Cerebellar nuclear complex (tissue), 1 donor: ENCODE measurements at places on chromosomes 7 and 10.

DNA sequence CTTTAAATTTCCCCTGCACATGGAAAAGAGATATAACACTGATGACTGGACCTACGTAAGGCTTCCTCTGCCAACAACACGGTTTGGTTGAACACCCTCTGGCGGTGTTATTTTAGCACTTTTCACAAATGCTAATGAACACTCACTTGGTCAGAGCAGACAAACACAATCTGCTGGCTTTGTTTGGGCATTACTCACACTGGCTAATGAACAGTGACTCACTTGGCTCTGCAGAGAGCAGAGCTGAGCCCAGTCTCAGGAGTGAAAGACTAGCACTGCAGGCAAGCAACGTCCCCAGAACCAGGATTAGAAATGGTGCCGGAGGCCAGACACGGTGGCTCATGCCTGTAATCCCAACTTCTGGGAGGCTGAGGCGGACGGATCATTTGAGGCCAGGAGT lies 430.8 kb downstream of the PLXNA4 start:
- no peak for DNase-seq

- DNase-seq: no peak
Observed at GRCh38 chr10:74674927-74675326, 151.5 kb upstream of the KAT6B start.

DNA sequence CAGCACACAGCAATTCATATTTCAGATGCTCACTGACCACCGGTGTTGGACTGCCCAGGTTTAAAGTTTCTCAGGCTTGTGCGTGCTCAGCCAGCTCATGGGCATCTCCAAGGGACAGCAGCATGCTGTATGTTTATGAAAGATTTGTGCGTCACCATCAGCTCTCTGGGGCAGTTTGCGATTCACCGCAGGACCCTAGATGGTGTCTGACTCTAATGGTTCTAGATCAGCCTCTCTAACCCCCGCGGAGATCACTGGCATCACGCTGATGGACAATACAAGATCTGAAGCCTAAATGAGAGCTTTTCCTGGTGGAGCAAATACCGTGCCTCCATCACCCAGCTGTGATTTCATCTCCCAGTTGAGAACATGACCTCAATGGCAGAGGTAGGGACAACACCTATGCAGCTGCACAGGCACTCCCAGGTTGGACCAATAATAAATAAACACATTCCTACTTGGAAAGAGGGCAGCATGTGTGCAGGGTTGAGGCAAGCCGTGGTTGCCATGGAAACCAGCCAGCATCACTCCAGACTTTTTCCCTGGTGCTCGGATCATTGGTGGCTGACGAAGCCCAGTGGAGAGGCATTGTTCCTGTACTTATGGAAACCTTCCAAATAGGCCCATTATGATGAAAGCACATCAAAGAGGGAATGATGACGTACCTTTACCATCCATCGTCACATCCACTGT lies 253.6 kb downstream of the KCNMA1 start:
- DNase-seq: no peak

DNA sequence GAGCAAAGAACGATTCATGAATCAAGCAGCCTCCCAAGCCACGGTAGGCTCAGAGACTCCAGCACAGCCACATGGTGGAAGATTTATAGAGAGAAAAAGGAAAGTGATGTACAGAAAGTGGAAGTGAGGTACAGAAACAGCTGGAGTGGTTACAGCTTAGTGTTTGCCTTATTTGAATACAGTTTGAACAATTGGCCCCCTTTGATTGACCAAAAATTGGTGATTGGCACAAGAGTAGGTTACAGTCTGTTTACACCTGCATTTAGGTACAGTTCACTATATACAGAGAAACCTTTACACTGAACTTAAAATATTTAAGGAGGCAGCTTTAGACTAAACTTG lies 136.4 kb upstream of the ASAH2 start:
- DNase-seq: no peak

GRCh38 chr10:79405221-79405994 lies 40.0 kb downstream of the ZCCHC24 start:
- no peak for DNase-seq

DNA sequence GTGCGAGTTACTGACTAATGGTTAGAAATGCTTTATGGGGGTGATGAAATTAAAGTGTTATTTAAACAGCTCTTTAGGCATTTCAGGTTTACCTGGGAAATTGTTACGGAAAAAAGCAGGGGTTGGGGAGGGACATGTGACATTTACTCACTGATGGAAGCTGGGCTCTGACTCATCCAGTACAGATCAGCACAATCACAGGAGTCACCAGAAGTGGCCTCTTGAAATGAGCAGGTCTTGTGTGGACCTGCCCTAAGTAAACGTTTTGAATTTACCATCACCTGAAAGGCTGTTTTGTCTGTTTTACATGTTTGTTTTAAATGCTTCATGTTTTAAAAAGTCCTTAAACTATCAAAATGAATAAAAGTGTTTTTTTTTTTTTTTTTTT lies 2.3 kb downstream of the GLRX3 start:
- no peak for DNase-seq

DNA sequence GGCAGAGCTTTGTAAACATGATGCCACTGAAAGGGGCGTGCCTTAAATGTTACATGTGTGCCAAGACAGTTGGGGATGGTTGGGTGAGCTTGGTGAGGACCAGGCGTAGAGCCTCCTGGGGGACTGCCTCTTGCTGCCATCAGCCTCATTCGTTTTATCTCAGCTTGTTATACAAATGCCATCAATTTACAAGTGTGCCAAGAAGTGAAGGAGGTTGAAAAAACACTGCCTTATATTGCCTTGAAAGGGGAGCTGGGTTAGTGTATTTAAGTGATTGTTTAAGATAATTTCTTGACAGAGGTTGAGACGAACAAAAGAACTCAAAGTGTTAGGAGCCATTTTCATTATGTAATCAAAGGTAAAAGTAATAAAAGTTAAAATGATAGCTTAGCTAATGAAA lies 354.7 kb downstream of the PHTF2 start:
- no peak for DNase-seq

- DNase-seq: no peak
Observed at GRCh38 chr7:27399791-27400567, 157.4 kb downstream of the EVX1 start.

DNA sequence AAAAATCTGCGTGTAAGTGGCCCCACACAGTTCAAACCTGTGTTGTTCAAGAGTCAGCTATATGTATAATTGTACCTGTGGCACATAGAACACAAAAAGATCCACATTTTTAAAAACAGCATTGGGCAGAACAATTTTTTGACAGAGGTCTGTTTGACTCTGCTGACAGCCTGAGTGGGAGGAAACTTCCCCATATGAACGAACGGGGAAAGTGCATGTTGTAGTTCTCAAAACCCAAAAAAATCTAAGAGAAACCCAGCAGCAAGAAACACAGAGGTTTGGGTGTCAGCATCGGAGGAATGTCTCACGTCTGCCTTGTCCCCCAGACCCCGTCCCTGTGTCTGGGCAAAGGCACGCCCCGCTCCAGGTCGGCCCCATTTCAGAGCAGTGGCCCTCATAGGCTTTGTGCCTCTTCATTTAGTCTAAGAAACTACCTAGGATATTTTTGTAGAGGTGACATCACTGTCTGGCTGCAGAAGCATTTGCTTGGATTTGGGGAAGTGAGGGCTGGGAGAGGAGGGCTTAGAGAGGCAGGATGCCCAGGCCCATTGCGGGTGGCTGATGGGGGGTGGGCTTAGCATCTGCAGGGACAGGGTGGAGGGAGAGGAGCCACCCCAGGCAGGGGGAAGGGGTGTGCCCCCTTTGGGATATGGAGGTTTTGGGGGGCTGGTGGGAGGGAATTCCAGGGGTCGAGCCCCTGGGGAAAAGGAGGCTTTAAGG lies 11.0 kb downstream of the CUX1 start:
- no peak for DNase-seq

GRCh38 chr10:73926152-73926764 lies 15.3 kb downstream of the PLAU start:
- DNase-seq: no peak

- no peak for DNase-seq
Observed at GRCh38 chr7:132709971-132710567, 133.8 kb upstream of the PLXNA4 start.

- DNase-seq: no peak
Observed at GRCh38 chr10:103736044-103736443, 119.3 kb downstream of the SH3PXD2A start.

DNA sequence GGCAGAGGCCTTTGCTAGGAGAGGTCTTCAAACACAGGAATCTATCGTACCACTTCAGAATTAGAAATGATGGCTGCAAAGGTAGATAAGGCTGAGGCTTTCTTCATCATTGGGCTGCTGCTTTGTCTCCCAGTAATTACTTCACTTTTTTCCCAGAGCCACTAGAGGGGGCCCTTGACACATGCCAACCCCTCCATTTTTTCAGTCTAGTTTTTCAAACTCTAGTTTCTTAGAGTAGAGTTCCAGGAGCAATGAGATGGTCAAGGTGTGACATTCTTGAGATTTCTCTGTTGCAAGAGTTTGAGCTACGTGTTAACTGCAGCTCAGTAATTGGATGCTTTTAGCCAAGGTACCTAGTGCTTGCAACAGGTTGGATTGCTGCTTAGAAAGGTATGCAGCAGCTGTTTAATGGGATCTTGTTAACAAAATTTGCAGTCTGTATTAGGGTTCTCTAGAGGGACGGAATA lies 33.8 kb upstream of the RBM20 start:
- DNase-seq: peak; percentile 15

DNA sequence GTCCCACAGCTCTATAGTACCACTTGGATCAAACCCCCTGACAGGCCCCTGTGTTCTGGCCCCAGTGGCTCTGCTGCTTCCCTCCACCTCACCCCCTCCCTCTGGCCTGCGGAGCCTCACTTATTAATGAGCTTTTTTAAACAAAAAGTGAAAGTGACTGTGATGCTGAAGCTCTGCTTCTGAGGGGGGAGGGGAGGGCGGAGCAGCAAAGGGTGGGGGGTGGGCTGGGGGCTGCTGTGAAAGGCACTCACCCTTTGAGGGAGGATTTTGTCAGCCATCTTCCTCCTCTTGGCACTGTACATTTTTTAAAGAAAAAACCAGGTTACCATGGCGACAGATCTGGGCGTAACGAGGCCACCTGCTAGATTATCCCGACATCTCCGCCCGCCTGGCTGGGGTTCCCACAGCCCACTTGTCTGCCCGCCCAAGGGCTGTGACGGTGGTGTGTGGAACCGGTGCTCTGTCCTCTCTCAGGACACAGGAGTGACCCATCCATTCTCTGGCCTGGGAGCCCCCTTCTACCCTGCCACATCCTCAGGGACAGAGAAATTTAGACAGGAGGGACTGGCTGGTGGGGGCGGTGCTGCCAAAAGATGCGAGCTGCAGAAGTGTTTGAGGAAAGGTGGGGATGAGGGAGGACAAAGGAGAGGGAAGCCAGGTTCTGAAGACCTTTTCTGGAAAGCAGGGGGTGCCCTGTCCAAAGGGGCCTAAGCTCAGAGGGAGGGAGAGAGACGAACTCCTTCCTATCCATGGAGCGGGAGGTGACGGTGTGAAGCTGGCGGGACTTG lies 4.9 kb downstream of the SMARCD3 start:
- DNase-seq: no peak

DNA sequence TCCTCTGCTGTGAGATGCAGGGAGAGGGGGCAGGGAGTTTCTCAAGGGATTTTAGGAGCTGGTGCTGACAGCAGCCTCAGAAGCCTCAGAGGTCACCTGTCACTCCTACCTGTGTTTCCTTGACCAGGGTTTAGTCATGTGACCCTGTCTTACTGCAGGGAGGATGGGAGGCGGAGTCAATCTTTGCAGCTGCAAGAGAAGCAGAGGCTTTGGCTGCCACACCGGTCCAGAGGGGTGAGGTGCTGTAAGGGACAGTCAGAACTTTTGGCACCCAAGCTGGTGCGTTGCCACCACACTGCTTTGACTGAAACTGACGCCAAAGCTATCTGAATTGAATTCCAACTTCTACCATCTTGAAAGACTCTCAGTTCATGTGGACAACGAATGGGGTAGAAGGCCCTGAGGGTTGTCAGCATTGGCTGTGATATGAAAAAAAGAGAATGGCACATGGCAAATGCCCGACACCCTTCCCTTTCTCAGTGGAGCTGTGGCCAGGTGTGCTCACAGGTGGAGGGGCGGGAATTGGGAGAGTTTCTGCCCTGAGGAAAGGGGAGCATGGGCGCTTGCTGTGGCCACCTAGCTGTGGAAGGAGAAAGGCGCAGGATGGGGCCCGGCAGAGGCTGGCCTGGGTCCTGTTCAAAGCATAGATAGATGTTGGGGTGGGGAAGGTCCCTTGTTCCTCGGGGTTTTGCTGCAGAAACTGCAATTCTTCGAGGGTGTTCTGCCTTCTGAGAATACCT lies 69.3 kb downstream of the ARHGAP22 start:
- no peak for DNase-seq

- no peak for DNase-seq
Observed at GRCh38 chr10:118966076-118966849, 63.3 kb upstream of the NANOS1 start.

GRCh38 chr10:78211561-78212051 lies 177.9 kb downstream of the RPS24 start:
- no peak for DNase-seq

DNA sequence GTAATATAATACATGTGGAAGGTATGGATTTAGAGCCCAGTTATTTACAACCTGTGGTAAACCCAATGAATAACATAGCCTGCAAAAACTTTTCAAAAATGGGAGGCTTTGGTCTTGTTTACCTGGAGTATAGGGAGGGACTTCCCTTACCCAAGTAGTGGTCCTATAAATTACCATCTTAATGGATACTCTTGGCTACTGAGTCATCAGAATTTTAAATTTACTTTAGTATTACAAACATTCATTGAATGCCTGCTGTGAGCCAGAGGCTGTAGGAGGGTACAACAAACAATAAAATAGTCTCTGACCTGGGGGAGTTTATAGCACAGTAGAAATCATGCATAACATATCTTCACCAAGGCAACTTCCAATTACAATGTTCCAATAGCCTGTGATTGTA lies 365.1 kb downstream of the BBS9 start:
- DNase-seq: no peak

- peak; percentile 75 for DNase-seq
Observed at GRCh38 chr7:71733107-71733870, 601.3 kb downstream of the GALNT17 start.

- DNase-seq: no peak
Observed at GRCh38 chr10:7547829-7548228, 118.9 kb downstream of the ITIH5 start.

- no peak for DNase-seq
Observed at GRCh38 chr7:85185424-85186082, 1.3 kb downstream of the SEMA3D start.

- DNase-seq: no peak
Observed at GRCh38 chr7:155356323-155357105, 58.8 kb downstream of the INSIG1 start.

DNA sequence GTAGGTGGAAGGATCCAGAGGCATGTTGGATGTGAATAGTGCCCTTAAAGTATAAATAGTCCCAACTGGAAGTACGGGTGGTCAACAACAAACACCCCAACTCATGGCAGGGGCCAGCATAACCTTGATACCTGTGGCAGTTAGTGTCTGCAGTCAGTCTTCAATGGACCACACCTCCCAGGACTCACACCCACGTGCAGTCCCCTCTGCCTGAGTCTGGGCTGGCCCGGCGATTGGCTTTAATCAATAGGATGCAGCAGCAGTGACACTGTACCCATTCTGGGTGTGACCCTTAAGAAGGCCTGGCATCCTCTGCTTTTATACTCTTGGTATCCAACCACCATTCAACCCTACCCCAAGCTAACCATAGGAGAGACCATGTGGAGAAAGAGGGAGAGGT lies 18.6 kb downstream of the DRGX start:
- DNase-seq: no peak

- DNase-seq: no peak
Observed at GRCh38 chr10:14625765-14626525, 148.8 kb downstream of the FAM107B start.

GRCh38 chr10:96612055-96612830 lies 25.4 kb upstream of the TM9SF3 start:
- DNase-seq: no peak
